Esophagus squamous epithelium (tissue), 5 donors: ENCODE measurements at places on chromosomes 1 and 21. TPM values are rescaled to one million over a fixed set of nuclear protein-coding genes. Genes with fewer than 3 reads are reported as not detected.

The S100A6 gene
- 340 TPM for total RNA-seq

The REN gene
- not detected for total RNA-seq

The TRIM17 gene
- total RNA-seq = 0.13 TPM

The TCEA3 gene
- total RNA-seq = 26.5 TPM

The SLC9C2 gene
- not detected for total RNA-seq

The NR1I3 gene
- total RNA-seq = not detected

DNA sequence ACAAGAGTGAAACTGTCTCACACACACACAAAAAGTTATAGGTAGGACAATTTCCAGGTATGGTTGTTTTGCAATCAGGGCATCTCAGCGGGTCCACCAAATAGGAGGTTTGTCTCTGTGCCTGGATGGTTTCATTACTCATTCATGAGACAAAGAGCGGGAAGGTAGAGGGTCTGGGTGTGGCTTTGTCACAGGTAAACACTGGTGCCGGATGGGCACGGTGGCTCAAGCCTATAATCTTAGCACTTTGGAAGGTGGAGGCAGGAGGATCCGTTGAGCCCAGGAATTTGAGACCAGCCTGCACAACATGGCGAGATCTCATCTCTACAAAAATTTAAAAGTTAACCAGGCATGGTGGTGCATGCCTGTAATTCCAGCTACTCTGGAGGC lies 16.3 kb upstream of the ERVH48-1 start:
- no peak overlapping the region for H3K27ac ChIP-seq
- DNase-seq = no peak
- H3K36me3 ChIP-seq = no peaks in the 10 kb centered on the region
- H3K4me1 ChIP-seq = peaks cover 27% of the 10 kb centered on the region

GRCh38 chr21:41801321-41802197 lies 34.7 kb upstream of the RIPK4 start:
- no peak overlapping the region for H3K4me3 ChIP-seq
- no peaks in the 10 kb centered on the region for H3K27me3 ChIP-seq
- no peaks in the 10 kb centered on the region for H3K4me1 ChIP-seq
- no peak for DNase-seq
- no peak overlapping the region for H3K27ac ChIP-seq

DNA sequence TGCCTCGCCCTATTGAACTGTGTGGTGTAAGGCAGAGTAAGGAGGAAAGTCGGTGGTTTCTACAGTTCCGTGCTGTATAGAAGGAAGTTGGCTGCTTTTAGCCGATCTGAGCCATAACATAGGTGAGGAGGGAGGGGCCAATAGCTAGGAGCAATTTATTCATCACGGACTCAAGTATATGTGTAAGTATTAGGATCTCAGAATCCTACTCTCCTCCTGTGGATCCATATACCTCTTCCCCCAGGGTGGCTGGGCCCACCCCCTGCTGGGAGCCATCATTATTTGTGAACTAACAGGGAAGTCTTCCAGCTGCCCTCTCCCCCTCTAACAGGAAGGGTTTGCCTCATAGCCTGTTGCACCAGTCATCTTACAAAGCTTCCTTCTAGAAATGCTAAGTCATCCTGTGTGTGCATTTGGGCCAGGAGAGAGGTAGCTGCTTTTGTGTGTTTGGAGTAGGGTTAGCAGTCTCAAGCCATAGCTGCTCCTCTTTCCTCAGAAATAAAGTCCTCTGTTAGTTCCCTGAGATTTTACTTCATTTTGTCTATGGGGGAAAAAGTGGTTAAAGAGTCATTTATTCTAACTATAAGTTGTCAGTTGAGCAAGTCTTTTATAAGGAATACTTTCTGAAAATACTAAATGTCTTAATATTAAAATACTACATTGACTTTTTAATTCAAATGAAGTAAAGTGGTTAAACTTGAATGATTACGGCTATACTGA lies 14.9 kb upstream of the CENPS start:
- no peaks in the 10 kb centered on the region for H3K27me3 ChIP-seq
- H3K4me1 ChIP-seq = peaks cover 19% of the 10 kb centered on the region
- no peak for DNase-seq
- peak overlapping the region; percentile 88 for H3K27ac ChIP-seq

DNA sequence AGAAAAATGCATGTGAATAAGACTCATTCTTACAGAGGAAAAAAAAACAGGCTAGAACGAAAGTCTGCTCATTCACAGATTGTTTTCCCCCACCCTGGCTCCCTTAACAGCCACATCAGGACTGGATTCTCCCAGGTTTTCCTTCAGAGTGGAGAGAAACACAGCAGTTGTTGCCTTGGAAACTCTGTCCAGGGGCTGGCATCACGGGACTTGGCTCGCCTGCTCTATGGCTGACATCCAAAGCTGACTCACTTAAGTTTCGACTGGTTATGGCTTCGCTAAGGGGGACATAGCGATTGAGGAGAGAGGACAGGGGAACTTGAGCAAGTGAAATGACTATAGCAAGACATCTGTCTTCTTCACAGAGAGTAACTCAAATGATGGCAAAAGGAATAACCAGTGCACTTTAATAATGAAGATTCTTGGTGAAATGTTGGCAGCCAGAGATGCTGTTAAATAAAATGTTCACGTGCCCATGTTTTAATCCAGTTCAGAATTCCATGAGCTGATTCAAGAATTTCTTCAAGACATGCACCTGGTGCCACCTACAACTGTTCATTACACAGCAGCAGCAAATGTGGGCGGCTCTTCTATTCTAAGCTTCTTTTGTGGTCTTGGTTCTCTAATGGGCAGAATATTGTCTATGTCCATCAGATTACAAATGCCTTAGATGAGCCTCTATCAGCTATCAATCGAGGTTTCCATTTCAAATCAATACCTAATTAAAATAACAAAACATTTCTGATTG lies 21.8 kb downstream of the MIS18A start:
- H3K4me3 ChIP-seq = peak overlapping the region; percentile 16
- H3K4me1 ChIP-seq = peaks cover 4% of the 10 kb centered on the region
- no peak overlapping the region for H3K27ac ChIP-seq
- peaks cover 7% of the 10 kb centered on the region for H3K27me3 ChIP-seq
- H3K36me3 ChIP-seq = no peaks in the 10 kb centered on the region

DNA sequence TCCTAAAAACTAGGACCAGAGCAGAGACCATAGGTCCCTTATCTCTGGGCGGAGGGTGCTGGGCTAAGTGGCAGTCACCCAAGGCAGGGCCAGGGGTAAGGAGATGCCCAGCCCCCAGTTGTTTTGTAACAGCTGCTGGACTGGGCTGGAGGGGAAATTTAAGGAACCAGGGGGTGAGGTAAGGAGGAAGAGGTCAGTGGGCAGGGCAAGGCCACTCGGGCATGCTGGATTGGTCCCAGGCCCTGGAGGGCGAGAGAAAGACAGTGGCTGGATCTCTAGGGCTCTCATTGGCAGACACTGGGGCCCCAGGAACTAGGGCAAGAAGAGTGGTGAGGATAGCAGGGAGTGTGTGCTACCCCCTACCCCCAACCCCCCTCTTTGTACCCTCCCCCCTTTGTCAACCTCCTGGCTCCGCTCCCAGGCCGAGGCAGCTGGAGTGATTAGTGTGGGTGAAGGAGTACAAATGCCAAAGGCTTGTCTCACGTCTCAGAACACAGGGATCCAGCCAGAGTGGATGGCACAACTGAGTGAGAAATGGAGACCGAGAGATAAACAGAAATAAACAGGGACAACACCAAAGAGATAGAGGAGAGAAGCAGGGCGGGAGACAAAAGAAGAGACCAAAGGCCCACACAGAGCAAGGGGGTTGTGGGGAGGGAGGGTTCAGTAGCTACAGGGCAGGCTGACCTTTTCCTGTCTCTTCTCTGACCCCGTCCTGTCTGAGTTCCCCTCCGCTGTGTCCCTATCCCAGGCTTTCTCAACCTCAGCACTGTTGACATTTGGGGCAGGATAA lies 20.5 kb upstream of the THRAP3 start:
- H3K4me1 ChIP-seq = no peaks in the 10 kb centered on the region
- no peak for DNase-seq
- H3K4me3 ChIP-seq = no peak overlapping the region
- H3K27me3 ChIP-seq = no peaks in the 10 kb centered on the region
- H3K36me3 ChIP-seq = no peaks in the 10 kb centered on the region
- peak overlapping the region; percentile 42 for H3K27ac ChIP-seq

DNA sequence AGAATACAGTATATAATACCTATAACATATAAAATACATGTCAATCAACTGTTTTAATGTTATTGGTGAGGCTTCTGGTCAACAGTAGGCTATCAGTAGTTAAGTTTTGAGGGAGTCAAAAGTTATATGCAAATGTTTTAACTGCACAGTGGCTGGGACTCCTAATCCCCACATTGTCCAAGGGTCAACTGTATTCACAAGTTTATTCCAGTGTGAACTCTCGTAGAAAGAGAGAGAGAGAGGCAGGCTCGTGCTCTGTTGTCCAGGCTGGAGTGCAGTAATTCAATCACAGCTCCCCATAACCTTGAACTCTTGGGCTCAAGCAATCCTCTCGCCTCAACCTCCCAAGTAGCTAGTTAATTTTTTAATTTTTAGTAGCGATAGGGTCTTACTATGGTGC lies 66.0 kb downstream of the NRIP1 start:
- H3K36me3 ChIP-seq = no peaks in the 10 kb centered on the region
- H3K4me1 ChIP-seq = no peaks in the 10 kb centered on the region
- no peaks in the 10 kb centered on the region for H3K27me3 ChIP-seq
- H3K27ac ChIP-seq = no peak overlapping the region
- no peak overlapping the region for H3K4me3 ChIP-seq

DNA sequence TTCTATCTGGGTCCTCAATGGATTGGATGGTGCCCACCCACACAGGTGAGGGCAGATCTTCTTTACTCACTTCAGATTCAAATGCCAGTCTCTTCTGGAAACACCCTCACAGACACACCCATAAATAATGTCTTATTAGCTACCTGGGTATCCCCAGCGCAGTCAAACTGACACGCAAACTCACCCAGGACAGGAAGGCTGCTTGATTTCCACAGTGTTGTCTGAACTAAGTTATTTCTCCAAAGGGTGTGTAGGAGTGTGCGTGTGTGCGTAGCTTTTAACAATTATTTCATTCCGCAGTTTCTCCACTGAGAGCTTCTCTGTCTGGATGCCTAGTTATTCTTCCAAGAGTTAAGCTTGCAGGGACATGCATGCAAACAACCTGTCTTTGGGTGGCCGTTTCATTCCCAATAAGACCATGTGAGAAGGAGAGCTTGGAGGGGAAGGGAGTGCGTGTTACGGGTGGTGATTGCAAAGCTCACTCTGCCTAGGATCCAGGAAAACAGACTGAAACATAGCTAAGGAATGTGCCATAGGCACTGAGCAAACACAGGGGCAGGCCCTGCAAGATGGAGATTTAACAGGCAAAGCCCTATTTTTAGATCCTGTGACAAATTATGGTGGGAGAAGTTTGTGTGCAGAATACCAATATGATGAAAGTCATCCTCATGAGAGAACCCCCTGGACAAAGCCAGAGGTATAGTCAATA lies 269.7 kb downstream of the DYRK1A start:
- H3K4me3 ChIP-seq = no peak overlapping the region
- DNase-seq = no peak
- H3K36me3 ChIP-seq = no peaks in the 10 kb centered on the region
- no peak overlapping the region for H3K27ac ChIP-seq
- peaks cover 6% of the 10 kb centered on the region for H3K4me1 ChIP-seq

DNA sequence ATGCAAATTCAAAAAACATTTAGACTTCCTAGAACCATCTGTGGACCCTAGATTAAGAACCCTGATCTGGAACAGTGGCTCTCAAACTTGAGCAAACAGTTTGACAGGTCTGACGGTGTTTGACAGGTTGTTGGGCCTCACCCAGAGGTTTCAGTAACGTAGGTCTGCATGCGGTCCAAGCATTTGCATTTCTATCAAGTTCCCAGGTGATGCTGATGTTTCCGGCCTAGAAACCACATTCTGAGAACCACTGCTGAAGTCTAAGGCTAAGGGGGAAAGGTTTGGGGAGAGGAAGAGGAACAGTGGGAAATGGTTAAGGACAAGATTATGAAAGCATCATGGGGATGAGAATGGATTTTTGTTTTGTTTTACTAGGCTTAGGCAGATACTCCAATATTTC lies 48.6 kb downstream of the MDM4 start:
- H3K27me3 ChIP-seq = no peaks in the 10 kb centered on the region
- no peak overlapping the region for H3K4me3 ChIP-seq
- H3K27ac ChIP-seq = no peak overlapping the region
- no peak for DNase-seq
- peaks cover 25% of the 10 kb centered on the region for H3K4me1 ChIP-seq
